Activated naive CD8-positive, alpha-beta T cell treated with anti-CD3 and anti-CD28 coated beads, Interleukin-2, amount 10 ng/mL, durations not matched to agents 7 days and 5 days (primary cell): ENCODE measurements at places on chromosomes 13 and 19. TPM values are rescaled to one million over a fixed set of nuclear protein-coding genes. Genes with fewer than 3 reads are reported as not detected.

DNA sequence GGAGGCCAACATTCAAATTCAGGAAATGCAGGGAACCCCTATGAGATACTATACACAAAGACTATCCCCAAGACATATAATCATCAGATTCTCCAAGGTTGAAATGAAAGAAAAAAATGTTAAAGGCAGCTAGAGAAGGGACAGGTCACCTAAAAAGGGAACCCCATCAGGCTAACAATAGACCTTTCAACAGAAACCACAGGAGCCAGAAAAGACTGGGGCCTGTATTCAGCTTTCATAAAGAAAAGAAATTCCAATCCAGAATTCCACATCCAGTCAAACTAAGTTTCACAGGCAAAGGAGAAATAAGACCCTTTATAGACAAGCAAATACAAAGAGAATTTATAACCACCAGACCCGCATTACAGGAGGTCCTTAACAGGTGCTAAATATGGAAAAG is 1703.6 kb upstream of the PRR20A start:
- no peak for DNase-seq

- DNase-seq, result no peak
Observed at GRCh38 chr13:36706755-36707154, 32.9 kb downstream of the SERTM1 start.

DNA sequence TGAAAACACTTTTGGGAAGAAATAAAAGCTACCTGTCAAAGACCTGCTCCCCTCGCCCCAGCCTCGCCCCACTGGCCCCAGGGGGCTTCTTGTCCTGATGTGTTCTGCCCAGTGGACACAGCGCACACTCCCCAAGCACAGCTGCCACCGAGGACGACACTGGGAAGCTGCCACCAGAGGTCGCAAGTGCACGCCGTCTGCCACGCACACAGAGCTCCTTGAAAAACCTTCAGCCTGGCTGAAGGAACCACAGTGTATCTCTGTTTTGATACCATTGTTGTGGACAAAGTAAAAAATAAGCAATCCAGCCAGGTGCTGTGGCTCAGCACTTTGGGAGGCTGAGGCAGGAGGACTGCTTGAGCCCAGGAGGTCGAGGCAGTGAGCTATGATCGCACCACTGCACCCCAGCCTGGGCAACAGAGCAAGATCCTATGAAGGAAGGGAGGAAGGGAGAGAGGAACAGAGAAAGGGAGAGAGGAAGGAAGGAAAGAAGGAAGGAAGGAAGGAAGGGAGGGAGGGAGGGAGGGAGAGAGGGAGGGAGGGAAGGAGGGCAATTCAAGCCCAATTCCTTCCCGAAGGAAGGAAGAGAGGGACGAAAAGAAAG is 57.3 kb downstream of the CEBPG start:
- peak; percentile 74 for DNase-seq

GRCh38 chr13:44747179-44747578 is 171.0 kb upstream of the TSC22D1 start:
- no peak for DNase-seq

DNA sequence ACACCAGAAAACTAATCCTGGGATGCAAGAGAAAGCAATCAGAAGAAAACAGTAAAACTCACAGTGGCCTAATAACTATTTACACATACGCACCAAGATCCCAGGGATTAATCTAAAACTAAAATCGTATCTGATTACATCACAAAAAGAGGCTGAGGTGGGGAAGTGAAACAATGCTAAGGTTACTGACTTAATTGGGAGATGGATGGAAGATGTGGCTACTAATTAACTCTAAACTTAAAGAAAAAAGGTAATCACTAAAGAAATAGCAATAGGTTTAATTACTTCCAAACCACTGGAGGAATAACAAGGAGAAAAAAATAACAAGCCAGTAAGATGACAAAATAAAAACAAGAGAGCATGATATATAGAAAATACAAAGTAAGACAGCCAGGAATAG is 50.4 kb downstream of the NUFIP1 start:
- DNase-seq, result no peak

GRCh38 chr13:29935309-29935981 is 85.0 kb upstream of the UBL3 start:
- peak; percentile 71 for DNase-seq

GRCh38 chr13:27466513-27466912 is 16.1 kb upstream of the MTIF3 start:
- no peak for DNase-seq

DNA sequence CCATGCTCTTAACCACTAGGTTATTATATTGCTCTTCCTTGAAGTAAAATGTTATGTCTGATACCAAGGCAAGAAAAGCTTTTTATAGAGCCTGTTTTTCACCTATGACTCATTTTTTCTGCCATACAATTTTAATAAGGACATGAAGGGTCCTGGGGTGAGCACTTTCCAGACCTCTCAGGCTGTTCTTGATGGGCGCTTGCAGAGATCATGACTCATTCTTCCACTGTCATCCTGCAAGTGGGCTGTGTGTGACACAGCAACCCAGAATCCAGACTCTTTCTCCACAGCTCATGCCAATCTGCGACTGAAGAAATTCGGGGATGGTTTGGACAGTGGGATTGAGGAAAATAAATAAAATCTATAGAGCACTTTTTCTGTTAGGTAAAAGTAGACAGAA is 506.7 kb upstream of the NBEA start:
- DNase-seq, result no peak

- no peak for DNase-seq
Observed at GRCh38 chr19:12733369-12734214, 892 bp downstream of the TRIR start.

DNA sequence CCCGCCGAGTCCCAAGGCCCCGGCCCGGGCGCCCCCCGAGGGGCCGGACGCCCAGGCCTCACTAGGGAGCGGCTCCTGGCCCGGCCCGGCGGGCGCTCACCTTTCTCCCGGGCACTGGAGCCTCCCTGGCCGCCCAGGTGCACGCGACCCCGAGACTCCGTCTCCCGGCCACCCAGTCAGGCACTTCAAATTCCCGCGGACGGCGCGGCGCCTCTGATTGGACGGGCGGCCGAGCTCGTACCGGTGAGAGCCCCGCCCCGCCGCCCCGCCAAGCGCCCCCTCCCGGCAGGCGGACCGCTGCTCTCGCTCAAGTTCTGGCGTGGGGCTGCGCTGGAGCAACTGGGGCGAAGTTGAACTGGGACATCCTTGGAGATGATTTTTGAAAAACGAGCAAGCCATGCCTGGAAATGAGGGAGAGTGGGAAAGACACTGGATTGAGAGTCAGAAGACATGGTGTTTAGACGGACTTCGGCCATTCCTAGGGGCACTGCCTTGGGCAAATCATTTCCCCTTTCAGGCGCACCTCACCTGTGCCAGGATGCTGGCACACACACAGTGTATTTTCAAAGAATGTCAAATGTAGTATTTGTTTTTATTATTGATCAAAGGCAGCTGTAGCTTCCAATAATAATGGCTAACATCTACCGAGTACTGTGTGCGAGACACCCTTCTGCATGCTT is 485.3 kb downstream of the UQCRFS1 start:
- no peak for DNase-seq

GRCh38 chr19:27892500-27892899 is 1320.5 kb downstream of the UQCRFS1 start:
- no peak for DNase-seq

DNA sequence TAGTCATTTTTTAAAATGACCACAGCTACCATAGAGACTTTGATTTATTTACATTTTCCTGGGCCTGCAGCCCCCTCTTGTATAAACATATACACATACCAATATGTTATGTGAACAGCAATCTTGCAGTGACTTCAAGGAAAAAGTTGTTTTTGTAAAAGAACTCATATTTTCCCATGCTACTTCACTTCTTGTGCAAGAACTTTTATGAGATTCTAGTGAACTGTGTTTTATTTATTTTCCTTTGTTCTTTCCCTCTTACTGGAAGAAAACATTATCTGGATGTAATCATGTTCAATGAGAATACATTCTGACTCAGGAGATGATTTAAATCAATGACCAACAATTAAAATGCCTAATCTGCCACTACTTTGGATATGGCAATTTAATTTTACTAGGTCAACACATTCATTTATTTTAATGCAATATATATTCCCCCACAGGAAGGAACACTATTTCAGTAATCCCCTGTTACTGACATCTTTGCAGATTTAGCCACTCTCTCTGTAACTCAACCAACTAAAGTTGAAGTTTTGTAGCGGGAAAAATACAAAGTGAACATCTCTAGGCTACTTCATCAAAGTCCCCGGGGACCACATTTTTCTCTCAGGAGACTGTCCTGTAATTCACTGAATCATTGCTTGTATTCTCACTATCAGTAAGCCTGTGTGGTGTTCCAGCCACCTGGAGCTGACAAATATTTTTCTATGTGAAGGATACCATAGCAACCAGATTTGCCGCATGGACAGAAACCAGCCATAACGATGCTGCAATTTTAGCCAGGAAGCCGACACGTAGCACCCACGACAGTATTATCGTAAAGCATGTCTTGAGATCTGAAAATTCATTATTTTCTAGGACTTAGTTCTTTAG is 90.5 kb downstream of the STARD13 start:
- DNase-seq, result no peak

GRCh38 chr13:91154558-91155353 is 192.7 kb upstream of the MIR17HG start:
- DNase-seq, result no peak

MAMSTR gene
- total RNA-seq, result 1.5 TPM

SLC25A41 gene
- total RNA-seq, result 1.0 TPM

C2CD4C gene
- total RNA-seq, result not detected

ZNF112 gene
- 0.30 TPM for total RNA-seq

SPACA4 gene
- total RNA-seq, result not detected
